CD14-positive monocyte (primary cell): ENCODE measurements at places on chromosomes 12 and 14.
A peak's percentile ranks its signal among the peaks of the same experiment; 100 is the strongest.

GRCh38 chr12:50013361-50014147, 11.7 kb downstream of the RACGAP1 start:
- DNase-seq, result no peak

DNA sequence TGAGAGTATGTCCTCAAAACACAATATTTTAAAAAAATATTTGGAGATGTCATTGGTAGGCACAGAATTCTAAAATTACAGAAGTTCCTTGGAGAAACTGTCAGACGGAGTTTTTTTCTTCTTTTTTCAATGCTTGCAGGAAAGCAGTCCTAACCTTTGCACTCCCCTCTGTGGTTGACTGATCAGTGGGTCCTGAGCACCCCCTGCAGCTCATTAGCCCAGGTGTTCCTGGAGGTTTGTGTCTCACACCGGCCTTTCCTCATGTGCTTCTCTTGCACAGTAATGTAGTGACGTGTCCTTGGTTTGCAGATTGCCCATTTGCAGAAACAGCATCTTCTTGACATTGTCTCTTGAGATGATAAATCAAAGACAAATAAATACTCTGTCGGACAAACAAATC, 513.0 kb downstream of the TMEM121 start:
- DNase-seq, result no peak

DNA sequence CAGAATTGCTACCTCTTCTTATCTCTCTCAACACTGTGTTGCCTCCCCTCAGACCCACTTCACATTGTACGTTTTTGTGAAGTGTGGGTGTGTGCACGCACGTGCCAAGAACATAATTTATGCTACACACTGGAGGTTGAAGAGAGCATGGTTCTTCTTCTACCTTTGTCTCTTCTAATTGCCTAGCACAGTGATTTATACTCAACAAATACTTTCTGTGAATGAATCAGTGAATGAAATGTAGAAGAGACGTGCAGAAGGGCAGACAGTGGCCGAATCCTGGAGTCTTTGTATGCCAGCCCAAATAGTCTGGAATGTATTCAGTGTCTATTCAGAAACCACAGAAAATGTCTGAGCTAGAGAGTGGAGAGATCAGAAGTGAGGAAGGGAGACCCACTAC, 4.6 kb upstream of the SAMD4A start:
- no peak for DNase-seq

DNA sequence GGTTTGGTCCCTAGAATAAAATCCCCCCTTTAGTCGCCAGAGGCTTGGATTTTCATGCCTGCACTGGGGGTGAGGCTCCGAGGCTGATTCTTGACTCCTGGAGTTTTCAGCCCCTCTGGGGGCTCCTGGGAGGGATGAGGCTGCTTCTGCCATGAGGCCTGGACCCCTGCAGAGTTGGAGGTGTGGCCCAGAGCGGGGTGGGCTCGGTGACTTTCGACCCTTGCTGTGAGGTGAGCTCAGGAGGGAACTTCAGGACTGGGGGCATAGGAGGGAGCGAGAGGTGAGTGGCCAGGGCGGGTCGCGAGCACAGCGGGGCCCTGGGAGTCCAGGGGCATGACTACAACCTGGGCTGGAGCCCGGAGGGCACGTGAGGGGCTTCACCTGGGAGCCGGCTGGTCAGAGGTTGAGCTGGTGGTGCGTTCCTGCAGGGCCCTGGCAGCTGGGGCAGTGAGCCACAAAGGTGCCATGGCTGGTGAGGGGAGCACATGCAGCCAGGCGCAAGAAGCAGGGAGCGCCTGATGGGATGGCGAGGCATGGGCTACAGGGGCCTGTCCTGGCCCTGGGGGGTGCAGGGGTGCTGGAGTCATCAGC, 168.2 kb downstream of the KIF26A start:
- no peak for DNase-seq

GRCh38 chr14:72986857-72987256, 40.0 kb downstream of the ZFYVE1 start:
- DNase-seq, result no peak

DNA sequence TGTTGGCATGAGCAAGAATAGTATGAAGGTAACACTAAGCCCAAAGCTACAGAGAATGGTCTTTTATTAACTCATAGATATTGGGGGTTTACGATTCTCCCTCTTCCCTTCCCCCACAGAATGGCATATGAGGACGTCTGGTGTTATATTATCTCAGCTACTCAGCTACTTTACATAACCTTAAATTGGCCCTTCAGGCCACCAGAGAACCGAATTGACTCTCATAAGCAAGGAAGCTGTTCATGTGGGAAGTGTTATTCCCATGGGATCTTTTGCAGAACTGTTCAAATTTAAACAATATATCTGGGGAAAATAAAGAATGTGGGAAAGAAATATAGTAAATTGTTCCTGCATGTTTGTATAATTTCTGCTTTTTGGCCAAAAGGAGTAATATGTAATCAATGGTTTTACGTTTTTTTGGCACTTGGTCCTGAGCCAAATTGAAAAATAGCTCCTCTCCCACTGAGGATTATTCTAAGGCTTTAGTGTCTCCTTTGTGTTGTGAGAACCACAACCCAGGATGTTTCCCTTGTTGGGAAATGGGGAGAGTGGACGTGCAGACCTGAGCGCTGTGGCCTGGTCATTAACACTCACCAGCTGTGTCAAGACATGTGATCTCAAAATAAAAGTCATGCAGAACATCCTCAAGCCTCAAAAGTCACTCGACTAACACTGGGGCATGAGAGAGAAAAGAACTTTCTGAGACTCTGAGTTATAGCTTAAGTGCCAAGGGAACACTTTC, 31.8 kb upstream of the CMAS start:
- DNase-seq, result no peak

- DNase-seq, result no peak
Measured at GRCh38 chr12:102740141-102740955, 176.7 kb downstream of the PAH start.

DNA sequence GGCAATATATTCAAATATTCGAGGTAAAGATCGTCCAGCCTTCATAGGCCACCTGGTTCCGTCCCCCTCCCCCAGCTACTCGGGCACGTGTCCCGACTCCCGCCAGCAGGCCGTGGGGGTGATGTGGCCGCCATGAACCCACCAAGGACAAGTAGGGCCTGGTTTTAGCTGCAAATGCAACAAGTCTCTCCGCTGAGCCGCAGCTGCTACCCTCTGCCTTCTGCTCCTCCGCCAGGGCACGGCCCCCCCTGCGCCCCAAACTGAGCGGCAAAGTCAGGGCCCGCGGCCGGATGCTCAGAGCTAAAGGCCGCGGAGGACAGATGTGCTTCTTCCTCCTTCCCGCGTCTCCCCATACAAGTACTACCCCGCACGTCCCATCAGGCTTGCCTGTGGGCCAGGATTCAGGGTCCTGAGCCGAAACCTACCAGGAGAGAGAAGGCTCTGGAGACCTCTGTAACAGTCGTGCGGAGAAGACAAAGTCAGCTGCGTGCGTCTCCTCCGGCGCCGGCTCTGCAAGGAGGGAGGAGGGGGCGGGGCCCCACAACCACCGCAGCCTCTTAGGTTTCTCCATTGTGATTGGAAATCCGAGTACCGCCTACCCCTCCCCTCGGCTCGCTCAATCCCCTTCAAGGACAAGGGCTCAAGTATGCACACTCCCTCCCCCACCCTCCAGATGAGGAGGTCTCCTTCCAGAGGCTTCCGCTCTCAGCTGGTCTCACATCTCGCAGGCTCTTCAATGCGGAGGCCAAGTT, at the start of gene LDHB:
TSS of gene LDHB (minus strand) at position 517 of the 752 bp plus-strand sequence. CDS start 3,171 bp downstream, outside the sequence.
- DNase-seq, result peak; percentile 44

DNA sequence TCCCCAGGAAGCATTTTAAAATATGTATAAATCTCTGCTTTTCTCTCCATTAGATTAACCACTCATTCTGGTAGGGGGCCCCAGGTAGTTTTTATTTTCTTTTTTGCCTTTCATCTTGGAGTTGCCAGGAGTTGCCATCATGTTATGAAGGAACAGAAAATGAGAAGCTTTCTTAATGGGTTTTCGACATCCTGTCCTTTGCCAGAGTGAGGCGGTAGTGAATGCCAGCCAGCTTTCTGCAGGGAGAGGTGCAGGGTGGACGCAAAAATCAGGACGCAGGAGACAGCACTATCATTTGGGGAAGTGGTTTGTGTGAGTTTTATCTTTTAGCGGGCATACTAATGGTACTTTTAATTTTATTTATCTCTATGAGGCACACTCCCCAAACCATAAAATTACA, 1.7 kb downstream of the RASSF8 start:
- peak; percentile 8 for DNase-seq

GRCh38 chr14:58298477-58299400, at the start of gene ARID4A:
ARID4A (plus strand) TSS chr14:58298555; CDS start chr14:58299855, 1,300 bp downstream.
- no peak for DNase-seq

DNA sequence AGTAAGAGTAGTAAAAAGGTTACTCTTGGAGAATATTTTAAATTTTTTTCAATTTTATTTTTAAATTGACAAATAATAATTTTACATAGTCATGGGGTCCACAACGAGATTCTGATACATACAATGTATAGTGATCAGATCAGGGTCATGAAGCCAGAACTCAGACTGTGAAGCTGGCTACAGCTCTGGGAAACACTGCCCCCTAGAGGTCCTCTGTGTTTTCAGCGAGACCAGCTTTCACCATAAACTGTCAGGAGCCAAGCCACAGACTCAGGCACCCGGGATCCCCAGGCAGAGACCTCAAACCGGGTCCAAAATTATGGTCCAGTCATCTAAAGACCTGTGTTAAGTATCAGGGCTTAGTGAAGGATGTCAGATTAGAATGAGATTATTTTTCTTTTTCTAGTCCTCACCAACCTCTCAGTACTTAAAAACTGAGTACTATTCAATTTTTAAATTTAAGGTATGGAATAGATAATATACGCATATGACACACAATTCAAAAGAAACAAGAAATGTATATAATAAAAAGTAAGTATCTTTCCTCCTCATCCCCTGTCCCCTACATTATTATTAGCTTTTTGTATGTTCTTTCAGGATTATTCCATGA, 397.1 kb downstream of the MDGA2 start:
- DNase-seq, result no peak

DNA sequence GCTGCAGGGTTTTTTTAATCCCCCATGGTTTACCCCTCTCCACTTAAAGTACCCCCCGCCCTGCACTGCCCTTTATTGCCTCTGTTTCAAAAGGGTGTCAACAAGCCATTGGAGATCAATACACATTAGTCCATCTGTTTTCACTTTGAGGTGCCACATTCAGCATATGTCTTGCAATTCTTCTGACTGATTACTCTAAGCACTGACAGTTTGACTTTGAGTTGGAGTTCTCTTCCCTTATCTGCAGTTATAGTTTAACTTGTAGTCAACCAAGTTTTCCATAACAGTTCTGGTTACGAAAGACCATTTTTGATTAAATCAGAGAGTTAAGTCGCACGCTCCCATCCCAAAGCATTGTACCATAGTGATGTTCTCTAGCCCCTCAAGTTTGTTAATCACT, 260.8 kb upstream of the TBX3 start:
- no peak for DNase-seq

- DNase-seq, result no peak
Measured at GRCh38 chr14:70033561-70033960, 154.3 kb downstream of the SMOC1 start.

DNA sequence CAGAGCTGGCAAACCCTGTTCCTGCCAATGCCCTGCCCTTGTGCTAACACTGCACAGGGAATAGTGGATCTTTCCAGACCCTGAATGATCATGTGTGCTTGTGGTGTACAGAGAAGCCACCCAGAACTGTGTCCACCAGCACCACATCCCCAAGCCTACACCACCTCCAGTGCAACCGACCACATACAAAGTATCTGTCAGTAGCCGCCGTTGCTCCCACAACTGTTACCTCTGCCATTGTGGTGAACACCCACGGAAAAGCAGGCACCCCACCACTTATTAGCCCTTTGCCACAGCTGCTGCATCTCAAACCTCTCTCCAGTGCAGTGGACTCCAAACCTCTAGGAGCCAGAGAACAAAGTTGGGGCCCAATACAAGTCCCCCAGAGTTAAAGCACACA, 1049.6 kb downstream of the TRHDE start:
- no peak for DNase-seq

DNA sequence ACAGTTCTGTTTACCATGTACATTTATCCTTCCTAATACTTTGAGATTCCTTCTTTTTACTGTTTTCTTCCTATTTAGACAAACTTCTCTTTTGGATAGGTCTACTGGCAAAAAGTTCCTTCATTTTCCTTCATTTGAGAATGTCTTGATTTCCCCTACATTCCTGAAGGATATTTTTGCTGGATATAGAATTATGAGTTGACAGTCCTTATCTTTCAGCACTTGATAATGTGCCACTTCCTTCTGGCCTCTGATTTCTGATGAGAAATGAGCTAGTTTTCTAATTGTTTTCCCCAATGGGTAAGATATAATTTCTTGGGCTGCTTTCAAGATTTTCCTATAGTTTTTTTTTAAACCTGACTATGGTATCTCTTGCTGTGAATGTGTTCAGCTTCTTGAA, 75.6 kb downstream of the CEP83 start:
- no peak for DNase-seq

- peak; percentile 90 for DNase-seq
Measured at GRCh38 chr12:50016501-50017475, 8.5 kb downstream of the RACGAP1 start.

DNA sequence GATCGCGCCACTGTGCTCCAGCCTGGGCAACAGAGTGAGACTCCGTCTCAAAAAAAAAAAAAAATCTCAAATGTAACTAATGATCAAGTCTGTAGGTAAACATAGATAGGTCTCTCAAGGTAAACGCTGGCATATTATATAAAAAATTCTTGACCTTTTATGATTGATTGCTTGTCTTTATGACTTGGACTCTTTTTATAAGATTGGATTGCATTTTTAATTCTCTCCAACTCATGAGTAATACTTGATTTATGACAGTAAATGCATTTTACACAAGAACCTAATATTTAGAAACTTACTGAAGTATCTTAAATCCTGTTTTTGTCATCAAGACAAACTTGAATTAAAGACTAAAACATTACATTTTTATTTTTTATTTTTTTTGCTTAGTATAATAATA, 16.1 kb downstream of the ARF6 start:
- no peak for DNase-seq

DNA sequence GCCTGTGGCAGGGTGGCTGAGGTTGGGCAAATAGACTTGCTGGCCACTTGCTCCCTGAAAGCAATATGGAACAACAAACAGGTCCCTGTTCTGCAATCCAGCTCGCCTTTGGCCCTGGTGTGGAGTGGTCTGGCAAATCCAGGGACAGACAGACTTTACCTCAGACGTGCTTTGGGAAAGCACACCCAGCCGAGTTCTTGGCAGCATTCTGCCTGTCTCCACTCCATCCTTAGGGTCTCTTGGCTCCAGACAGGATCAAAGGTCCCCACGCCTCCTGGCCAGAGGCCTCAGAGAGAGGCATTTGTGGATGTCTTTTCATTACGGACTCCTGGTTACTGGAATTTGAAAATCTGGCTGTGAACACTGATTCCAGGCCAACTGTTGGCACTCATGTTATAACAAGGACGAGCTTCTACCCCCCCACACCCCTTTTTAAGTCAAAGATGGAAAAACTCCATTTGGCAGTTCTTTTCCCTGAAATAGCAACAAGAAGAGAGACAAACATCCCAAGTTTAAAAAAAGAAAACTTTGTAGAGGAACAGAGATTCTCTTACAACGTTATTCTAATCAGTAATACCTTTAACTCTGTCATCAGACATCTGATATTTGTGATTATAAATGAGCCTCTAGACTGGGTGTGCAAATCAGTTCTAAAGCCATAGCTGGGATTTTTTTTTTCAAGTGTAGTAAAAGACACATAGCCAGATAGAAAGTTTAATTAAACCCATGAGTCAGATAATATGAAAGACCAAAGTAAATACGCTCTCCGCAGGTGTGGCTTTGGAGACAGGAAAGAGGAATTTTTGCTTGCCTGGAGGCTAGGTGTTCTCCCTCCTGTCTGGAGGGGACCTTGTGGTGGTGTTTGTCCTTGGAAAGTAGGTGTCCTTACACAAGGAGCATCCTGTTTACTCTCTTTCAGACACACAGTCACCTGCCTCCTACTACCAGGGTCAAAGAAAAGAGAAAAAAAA, 60.7 kb downstream of the GALNT8 start:
- DNase-seq, result no peak
